GM12892 (cell line): ENCODE measurements at places on chromosomes 4 and X.
A peak's percentile ranks its signal among the peaks of the same experiment; 100 is the strongest.

DNA sequence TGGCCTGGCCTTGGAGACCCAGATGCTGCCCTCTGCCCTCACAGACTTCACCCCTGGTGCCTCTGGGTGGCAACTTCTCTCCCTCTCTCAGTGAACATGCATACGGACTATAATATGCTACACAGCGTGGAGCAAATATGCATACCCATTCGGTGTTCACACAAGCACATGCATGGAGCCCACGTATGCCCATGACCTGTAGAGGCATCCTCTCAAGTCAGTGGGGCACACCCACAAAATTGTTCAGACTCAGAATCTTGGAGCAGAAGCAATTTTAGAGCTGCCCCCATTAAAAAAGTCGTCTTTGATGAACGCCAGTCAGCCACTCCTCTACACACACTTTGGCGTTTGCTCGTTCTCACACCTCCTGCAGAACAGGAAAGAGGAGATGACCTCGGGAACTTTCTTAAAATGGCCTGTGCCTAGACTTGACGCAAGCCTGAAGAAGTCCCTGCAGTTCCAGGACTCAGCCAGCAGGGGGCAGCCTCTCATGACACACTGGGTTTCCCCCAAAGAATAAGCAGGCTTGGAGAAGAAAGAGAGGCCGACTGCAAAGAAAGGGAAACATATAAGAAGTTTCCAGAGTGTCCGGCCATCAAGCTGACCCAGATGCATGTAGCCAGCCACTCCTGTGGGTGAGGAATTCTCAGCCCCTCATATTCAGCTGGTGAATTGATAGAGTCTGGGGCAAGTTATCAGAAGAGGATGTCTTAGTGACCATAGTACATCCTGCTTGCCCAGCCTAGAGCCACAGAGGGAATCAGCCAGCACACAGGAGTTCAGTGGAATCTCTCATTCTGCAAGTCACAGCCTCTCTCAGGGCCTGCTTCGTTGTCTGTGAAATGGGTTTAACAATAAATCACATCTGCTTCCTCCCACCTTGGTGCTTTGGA is 17.3 kb downstream of the APLN start:
- DNase-seq, result peak; percentile 53

GRCh38 chr4:47827343-47828047 is 10.4 kb downstream of the CORIN start:
- DNase-seq, result no peak

DNA sequence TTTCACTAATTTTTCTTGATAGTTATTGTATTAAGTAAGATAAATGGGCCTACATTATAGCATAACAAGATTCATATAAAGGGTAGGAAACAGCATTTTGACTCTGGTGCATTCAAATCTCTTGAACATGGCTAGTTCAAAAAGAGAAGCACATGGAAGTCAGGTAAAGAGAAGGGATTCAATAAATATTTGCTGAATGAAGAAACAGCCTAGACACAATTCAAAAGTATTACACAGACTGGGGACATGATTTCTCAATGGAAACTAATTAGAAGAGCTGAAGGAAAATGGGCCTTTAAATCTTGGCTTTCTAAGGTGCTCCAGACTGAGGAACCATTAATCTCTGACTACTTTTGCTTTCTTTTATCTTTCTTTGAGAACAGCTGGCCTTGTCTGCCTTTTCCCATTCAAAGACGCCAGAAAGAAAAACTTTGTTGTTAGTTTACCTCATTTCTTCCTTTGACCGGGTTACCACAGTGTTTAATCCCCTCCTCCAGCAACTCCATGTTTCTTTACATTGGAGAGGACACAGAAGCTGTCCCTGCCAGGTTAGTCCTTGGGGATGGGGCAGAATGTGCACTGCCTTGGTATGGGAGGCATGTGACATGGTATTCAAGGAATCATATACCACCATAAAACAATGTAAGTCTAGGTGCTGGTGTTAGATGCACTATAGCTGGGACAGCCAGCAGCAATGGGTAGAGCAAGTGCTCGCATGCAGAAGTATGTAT is 264.2 kb downstream of the CAMK2D start:
- DNase-seq, result no peak

DNA sequence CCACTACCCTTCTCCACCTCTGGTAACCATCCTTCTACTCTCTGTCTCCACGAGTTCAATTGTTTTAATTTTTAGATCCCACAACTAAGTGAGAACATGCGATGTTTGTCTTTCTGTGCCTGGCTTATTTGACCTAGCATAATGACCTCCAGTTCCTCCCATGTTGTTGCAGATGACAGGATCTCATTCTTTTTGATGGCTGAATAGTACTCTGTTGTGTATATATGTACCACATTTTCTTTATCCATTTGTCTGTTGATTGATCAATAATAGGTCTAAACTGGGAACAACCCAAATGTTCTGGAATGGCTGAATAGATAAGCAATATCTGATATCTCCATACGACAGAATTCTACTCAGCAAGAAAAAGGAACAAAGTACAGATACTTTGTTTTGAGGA is 67.2 kb downstream of the DIPK2B start:
- DNase-seq, result no peak

DNA sequence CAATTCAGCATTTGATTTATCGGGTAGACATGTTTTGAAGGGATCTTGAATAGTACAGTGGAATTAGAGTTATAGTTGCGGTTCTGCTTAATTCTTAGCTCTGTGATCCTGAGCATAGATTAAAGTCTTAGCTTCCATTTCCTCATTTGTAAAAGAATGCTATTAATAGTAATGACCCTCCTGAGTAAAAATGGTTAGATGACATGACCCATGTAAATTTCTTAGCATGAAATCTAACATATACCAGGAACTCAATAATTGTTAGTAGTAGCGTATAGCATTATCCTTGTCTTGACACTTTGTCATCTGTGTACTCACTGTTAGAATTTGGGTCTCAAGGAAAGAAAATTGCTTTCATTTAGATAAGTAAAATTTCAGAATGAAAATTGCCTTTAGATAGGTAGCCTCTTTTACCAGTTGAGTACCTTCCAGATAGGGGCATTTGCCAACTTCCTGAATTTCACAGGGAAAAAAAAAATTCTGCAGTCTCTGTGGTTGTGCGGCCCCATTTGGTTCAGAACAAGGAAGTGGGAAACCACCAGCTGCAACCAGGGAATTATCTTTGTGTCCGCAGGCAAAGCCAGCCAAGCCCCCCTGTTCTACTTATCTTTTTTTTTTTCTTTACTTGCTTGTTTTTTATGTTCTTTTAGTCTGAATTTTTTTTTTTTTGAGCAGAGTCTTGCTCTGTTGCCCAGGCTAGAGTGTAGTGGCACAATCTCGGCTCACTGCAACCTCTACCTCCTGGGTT is 86.9 kb downstream of the TMEM164 start:
- DNase-seq, result no peak
